ENCODE measurements at places on chromosomes 6 and 20. TPM values are rescaled to one million over a fixed set of nuclear protein-coding genes. Genes with fewer than 3 reads are reported as not detected.

Gene CBFA2T2
- total RNA-seq = 5.3 TPM

Gene COX7A2
- total RNA-seq = 124 TPM

Gene FRK
- total RNA-seq = 1.3 TPM

Gene RNF182
- not detected for total RNA-seq

Gene ADAM33
- total RNA-seq = 0.53 TPM

Gene TRIM15
- total RNA-seq = not detected

All from bronchial epithelial cell (primary cell).